ENCODE measurements at places on chromosomes 11 and 22. TPM values are rescaled to one million over a fixed set of nuclear protein-coding genes. Genes with fewer than 3 reads are reported as not detected.

- no peak for DNase-seq
Observed at GRCh38 chr22:27445881-27446280, 355.7 kb downstream of the MN1 start.

DNA sequence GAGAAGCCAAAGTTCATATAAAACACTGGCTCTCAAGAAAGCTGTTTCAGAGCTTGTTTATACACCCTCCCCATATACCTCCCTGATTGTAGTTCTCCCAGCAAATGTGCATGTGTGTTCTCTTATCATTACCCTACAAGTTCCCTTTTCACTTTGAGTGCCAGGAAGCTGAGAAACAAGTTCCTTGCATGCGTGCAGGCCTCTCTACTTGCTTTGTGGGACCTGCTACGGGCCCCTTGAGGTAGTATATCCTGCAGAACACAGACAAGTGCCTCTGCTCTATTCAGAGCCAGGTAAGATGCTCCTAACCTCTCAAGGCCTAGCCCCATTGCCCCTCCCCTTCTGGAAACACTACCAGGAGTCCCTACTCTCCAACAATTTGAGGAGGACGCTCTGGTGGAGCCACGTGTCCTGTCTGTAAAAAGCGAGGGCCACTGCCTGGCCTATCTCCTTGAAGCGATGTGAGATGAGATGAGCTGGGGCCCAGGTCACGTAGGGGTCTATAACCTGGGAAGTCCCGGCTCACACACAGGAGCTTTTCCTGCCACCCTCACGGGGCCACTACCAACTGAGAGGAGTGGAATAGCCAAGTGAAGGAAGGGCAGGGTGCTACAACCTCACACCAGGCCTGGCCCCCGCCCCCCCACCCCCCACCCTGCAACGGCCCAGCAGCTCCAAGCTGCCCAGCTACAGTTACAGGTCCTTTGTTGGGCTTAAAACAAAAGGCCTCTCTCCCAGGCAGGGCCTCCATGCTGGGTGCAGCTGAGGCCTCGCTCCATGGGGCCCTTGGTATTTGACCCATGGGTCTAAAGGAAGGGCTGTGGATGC, 2.6 kb upstream of the ATP5MGL start:
- no peak for DNase-seq

DNA sequence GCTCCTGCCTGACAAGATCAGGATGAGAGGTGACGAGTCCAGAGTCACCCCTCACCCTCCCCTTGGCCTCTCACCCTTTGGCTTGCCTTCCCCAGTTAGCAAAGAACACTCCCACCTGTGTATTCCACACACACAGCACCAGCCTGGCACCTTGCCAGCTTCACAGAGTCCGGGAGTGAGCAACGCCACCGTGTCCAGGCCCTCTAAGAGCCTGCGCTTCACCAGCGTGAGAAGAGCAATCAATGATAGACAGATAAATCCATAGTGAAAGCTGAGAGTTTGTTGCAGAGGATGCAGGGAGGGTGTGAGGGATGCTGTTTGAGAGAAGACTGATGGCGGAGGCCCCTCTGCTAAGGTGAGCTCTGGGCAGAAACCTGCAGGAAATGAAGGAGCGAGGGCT, 404.5 kb downstream of the LARGE1 start:
- no peak for DNase-seq

DNA sequence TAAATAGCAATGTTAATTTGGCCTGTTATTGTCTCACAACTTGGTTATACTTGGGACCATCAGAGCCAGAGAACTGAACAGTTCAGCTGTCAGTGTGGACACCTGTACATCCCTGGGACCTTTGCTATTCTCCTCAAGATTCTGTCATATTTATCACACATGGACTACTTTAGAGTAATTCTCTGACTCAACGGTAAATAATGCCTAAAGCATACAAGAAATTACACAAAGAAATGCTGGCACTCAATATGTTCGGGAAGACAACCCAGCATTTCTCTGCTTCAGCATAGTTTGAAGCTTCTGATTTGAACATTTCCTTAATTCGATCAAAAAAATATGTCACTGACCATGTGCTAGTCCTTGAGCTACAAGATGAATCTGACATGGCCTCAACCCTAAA, 34.6 kb upstream of the MMP13 start:
- no peak for DNase-seq

GRCh38 chr11:109203176-109203575, 218.8 kb upstream of the C11orf87 start:
- DNase-seq = no peak

DNA sequence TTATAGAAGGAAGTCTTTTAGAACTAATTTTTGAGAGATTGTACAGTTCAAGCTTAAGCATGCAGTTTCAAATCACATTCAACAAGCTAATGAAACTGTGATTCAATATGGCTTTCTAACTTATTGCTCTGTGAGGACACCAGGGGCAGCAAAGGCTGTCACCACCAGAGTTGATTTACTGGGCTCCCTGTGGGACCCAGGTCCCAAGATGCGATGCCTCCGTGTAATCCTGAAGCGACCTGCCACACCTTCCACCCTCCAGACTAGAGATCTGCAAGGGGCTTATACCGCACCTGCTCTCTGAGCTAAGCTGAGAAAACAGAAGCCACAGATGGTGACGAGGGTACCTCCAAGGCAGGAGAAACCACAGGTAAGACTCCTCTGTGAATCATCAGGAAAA, 918 bp upstream of the OR51Q1 start:
- DNase-seq = no peak

- DNase-seq = no peak
Observed at GRCh38 chr22:44718418-44718817, 16.4 kb downstream of the PRR5 start.

The SLC22A9 gene
- not detected for total RNA-seq

The PARVG gene
- 71.3 TPM for total RNA-seq

The OR4A16 gene
- not detected for total RNA-seq

The AGBL2 gene
- not detected for total RNA-seq

The GGTLC2 gene
- not detected for total RNA-seq

The CD3G gene
- 0.27 TPM for total RNA-seq

The OR51B2 gene
- not detected for total RNA-seq

The MCM5 gene
- total RNA-seq = 53.1 TPM

Data from thoracic aorta (tissue), 2 donors.